ENCODE measurements at places on chromosomes 7 and 10.
A peak's percentile ranks its signal among the peaks of the same experiment; 100 is the strongest.

- peak; percentile 86 for DNase-seq
These were observed 6.3 kb downstream of the NAT16 start for GRCh38 chr7:101173752-101174244.

DNA sequence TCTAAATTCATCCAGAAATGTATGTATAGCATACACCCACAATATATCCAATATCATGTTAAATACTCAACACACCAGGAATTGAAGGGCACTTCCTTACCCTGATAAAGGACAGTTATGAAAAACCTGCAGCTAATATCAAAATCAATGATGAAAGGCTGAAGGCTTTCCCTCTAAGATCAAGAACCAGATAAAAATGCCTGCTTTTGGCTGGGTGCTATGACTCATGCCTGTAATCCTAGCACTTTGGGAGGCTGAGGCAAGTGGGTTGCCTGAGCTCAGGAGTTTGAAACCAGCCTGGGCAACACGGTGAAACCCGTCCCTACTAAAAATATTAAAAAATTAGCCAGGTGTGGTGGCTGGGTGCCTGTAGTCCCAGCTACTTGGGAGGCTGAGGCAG, 21.6 kb upstream of the UPP1 start:
- DNase-seq, result no peak

DNA sequence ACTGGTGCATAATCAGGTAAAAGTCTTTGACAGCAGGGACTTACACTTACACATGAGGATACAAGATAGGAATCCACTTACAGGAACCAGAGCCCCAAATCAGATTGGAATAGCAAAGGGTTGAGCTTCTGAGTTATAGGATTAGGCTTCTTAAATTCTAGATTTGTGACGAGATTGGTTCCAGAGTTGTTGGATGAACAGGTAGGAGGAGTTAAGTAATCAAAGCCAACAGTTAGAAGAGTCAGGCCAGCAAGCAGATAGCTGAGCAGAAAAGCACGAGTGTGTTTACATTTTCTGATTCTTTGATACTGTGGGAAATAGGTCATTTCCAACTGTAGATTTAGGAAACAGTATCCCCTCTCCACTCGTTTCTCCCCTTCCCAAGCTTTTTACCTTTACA, 167.0 kb downstream of the MDFIC start:
- no peak for DNase-seq

GRCh38 chr10:110358278-110358677, 53.6 kb upstream of the SMNDC1 start:
- DNase-seq, result no peak

DNA sequence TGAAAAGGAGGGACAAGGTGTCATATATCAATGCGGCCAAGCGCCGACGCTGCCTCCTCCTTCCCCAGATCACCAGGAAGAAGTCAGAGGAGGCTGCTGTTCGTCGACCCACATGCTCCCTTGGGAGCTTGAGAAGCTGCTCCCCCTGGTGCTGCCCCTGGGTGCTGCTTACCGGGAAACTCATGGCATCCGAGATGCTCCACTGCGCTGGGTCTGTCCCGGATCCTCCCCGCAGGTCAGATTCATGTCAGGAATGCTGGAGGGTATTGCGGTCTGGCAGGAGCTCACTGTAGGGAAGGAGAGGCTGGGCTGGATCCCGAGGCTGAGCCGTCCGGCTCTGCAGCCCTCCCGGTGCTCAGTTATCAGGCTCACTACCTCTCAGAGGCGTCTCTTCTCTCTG, 123.7 kb upstream of the FAM20C start:
- DNase-seq, result no peak

DNA sequence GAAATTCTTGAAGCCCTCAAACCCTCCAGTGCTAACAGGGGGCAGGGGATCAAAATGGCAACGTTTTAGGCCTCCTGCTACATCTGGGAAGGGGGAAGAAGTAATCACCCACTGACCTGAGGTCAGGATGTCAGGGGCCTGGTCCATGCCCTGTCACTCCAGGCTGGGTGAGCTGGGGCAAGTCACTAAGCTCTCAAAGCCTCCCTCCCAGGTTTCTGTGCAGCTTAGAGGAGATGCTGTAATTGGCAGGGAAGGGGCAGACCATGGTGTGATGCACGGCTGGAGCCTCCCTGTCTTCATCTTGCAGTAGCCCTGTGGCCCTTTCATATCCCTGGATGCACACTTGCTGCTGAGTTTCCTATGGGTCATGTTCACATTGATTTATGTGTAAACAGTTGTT, 27.2 kb downstream of the LEP start:
- no peak for DNase-seq

GRCh38 chr7:84337429-84337828, 142.8 kb upstream of the SEMA3A start:
- no peak for DNase-seq

DNA sequence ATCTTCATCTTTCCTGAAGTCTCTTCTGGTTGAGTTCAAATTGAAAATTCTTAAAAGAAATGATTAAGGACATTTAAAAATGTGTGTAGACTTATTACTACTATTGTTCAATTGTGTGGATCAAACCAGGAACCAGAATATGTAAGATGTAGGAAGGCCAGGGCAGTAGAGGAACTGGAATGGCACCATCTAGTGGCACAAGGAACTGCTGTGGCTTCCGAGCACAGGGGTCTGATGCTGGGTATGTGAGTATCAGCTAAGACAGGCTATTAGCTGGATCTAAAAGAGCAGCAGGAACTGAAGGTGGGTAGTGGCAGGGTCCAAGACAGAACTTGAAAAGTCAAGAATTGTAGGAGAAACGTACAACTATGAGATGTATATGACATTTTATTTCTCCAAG, 247.3 kb downstream of the SEMA3A start:
- DNase-seq, result peak; percentile 1

GRCh38 chr10:112343056-112343806, 30.7 kb upstream of the ACSL5 start:
- no peak for DNase-seq

- no peak for DNase-seq
These were observed 229.4 kb downstream of the LRMDA start for GRCh38 chr10:75660823-75661222.

DNA sequence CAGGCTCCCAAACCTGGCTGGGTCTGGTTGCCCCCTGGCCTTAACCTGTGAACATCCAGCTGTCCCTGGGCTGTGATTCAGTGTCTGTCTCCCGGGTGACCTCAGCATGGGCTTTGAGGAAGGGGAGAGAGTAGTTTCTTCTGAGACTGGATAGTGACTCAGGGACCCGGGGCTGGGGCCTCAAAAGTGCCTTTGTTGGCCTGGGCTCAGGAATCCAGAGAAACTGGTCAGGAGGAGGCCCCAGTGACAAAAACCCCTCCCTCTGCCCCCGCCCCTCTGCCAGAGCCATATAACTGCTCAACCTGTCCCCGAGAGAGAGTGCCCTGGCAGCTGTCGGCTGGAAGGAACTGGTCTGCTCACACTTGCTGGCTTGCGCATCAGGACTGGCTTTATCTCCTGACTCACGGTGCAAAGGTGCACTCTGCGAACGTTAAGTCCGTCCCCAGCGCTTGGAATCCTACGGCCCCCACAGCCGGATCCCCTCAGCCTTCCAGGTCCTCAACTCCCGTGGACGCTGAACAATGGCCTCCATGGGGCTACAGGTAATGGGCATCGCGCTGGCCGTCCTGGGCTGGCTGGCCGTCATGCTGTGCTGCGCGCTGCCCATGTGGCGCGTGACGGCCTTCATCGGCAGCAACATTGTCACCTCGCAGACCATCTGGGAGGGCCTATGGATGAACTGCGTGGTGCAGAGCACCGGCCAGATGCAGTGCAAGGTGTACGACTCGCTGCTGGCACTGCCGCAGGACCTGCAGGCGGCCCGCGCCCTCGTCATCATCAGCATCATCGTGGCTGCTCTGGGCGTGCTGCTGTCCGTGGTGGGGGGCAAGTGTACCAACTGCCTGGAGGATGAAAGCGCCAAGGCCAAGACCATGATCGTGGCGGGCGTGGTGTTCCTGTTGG, at the start of gene CLDN4:
Gene CLDN4 (plus strand): TSS at position 316 of the 903 bp plus-strand sequence. CDS start 206 bp downstream, at position 522.
- DNase-seq, result no peak

Measured in activated T-cell treated with anti-CD3 and anti-CD28 coated beads, Interleukin-2, amount 50 U/mL, for 72 hours (primary cell).